Left ventricle myocardium inferior (tissue), 1 donor: ENCODE measurements at places on chromosomes 1 and 21. TPM values are rescaled to one million over a fixed set of nuclear protein-coding genes. Genes with fewer than 3 reads are reported as not detected.

The ORC1 gene
- total RNA-seq: 0.11 TPM

- no peak for DNase-seq
These were observed 79.5 kb upstream of the ZNF648 start for GRCh38 chr1:182141040-182141439.

DNA sequence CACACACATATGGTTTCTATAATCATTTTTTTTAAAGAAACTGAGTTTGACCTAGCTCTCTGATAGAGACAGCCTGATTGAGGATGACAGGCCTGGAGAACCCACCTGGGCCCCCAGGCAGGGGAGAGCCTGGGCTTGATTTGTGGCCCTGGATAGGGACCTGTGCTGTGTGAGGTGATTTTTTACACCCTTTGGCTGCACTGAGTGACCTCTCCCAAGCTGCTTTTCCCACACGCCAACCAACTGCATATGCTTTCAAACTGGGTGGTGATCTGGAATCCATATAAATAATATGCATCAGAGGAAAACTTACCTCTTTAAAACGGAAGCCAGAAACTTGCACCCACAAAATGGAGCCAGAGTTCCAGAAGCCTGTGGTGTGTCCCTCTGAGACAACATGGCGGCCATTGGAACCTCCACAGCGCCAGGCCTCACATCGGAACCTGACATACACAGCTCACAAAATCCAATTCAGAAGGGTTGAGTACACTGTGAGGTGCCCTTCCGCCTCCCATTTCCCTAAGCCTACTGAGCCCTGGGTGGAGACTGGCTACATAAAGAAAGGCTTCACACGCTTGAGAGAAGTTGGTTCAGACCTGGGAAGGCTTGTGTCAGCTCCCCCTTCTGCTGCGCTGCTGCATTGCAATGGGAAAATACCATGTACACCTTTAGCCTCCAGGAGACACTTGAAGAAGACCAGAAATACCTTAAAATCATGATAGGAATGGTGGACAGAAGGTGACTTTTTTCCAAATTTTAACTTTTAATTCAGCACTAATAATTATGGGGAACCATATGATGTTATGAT lies 160.7 kb downstream of the HHIPL2 start:
- DNase-seq: no peak

DNA sequence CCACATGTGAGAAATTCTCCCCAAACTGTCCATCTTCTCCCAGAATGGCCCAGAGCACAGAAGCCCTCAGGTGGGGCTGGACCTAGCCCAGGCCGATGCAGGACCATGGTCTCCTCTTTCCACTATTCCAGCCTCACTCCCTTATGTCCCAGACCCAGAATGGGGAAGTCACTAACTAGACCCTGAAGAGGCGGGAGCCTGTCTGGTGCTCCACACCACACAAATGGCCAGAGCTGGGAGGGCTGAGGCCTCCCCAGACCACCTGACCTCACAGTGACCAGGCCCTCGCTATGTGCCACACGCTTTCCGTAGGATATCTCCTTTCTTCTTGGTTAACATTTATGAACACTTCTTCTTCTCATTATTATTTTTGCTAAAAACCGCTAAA lies 54.9 kb upstream of the EDN2 start:
- no peak for DNase-seq

GRCh38 chr1:58266242-58266641 lies 280.3 kb downstream of the OMA1 start:
- DNase-seq: no peak

The C1QTNF12 gene
- 0.55 TPM for total RNA-seq

DNA sequence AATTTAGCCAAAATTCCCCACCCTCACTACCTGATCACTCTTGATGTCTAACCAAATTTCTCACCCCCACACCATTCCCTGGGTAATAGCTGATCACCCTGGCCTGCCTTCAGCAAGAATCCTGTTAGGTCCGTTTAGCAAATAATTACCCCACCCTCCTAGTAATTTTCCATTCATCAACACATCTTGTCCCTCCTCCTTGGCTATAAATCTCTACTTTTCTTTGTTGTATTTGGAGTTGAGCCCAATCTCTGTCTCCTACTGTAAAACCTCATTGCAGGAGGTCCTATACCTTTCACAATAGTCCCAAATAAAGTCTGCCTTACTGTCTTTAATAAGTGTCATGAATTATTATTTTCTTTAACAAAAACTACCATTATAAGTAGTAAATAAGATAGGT lies 6.9 kb upstream of the PRKAA2 start:
- DNase-seq: no peak
